ENCODE measurements at places on chromosomes 16 and 17.

- DNase-seq: no peak
Measured at GRCh38 chr16:2358811-2359210, 18.3 kb upstream of the ABCA3 start.

DNA sequence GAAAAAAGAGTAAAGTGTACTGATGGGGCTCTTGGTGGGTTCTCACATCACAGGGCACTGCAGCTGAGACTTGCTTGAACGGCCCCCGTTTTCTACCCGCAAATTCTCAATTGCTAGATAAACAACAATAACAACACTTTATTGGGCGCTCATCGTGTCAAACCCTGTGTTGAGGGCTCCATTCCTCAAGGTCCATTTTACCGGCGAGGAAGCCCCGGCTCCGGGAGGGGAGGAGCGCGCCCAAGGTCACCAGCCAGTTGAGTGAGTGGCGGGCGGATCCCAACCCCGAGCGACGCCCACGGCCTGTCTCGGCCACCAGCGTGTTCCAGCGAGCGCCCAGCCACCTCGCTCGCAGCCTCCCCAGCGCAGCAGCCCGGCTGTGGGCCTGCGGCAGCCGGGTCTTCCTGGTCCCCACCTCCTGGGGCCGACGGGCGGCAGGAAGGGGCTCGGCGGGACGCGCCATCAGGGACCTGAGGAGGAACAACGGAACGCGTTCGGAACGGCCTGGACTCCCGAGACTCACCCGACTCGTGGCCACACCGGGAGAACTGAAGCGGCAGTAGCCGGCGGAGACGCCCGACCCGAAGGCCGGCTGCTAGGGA lies 373 bp downstream of the CMC2 start:
- no peak for DNase-seq

DNA sequence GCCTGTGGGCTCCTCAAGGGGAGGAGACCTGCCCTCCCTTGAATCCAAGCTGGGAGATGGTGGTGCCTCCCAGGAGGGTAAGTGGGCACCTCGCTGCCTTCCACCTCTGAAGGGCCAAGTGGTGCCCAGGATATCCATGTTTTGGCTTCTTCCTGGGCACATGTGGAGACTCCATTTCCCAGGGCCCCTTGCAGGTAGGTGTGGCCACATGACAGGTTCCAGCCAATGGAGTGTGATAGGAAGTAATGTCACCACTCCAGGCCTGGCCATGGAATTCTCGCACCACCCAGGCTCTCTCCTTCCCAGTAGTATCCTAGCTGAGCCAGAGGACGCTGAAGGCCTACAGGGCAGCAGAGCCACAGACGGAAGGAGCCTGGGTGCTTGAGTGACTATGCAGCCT lies 17.6 kb upstream of the PEMT start:
- no peak for DNase-seq

DNA sequence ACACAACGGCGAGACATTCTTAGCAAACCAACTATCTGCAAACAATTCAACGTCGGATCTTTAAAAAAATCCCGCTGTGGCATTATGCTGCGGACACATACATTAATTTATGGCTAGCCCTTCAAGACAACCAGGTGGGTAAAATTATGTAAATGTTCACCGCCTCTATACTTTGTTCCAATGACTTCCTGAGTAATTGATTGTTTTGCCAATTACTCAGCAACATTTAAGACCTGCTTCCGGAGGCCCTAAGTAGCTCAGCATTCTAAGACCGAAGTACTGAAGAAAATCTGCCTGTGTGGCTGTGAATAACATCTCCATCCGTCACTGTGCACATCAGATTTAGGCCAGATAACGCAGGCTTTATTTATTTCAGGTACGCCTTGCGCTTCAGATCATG lies 23.3 kb downstream of the QPRT start:
- DNase-seq: no peak

Data from SIG-M5 (cell line).